Immature natural killer cell (primary cell): ENCODE measurements at places on chromosomes 7 and 10. TPM values are rescaled to one million over a fixed set of nuclear protein-coding genes. Genes with fewer than 3 reads are reported as not detected.

GRCh38 chr7:135905355-135905754, 71.8 kb downstream of the MTPN start:
- peaks cover 4% of the 10 kb centered on the region for H3K36me3 ChIP-seq
- peak overlapping the region; percentile 22 for H3K27ac ChIP-seq
- H3K4me3 ChIP-seq, result peak overlapping the region; percentile 33
- H3K4me1 ChIP-seq, result peaks cover 51% of the 10 kb centered on the region

DNA sequence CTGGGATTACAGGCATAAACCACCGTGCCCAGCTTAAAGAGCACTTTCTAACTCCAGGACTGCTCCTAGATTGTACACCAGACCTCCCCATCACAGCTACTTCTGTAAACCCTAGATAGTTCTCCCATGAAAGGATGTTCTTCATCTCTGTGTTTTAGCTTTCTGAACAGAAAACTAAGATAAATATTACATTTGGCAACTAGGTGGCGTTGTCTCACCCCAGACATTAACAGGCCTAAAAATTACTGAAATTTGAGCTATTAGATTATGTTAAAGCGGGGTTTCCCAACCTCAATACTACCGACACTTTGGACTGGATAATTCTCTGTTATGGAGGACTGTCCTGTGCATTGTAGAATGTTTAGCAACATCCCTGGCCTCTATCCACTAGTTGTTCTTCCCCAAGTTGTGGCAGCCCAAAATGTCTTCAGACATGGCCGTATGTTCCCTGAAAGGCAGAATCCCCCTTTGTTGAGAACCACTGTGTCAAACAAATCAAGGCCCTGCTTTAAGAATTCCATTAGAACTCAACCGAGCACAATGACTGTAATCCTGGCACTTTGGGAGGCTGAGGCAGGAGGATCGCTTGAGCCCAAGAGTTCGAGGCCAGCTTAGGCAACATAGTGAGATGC, 19.1 kb downstream of the ATOH7 start:
- DNase-seq, result no peak
- no peak overlapping the region for H3K4me3 ChIP-seq
- no peak overlapping the region for H3K27ac ChIP-seq
- no peaks in the 10 kb centered on the region for H3K4me1 ChIP-seq

DNA sequence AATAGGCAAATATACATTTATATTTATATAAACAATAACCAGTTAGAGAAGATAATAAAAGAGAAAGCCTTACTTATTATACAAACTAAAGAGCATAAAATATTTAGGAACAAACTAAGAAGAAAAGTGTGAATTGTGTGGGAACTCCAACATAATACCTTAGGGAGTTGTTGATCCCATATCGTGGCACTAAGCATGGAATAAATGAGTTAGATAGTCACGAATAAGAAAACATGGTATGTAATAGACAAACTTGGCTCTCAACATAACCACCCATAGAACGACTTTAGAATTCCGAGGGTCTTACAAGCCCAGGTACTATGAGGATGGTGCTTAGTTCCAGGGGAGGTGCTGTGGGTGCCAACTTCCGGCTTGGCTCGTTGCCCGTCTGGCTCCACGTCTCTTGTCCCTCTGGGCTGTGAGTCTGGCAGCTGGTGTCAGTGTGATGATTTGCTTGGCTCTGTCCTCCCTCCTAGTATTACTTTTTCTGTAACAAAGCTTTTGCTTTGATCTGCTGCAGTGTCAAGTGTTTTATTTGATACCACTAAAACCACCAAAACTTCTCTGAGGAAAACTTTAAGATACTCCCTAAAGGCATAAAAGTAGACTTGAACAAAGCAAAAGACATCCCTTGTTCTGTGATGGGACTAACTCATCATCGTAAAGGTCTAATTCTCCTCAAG, 9.5 kb upstream of the RBM20 start:
- DNase-seq, result no peak
- peaks cover 3% of the 10 kb centered on the region for H3K27me3 ChIP-seq
- no peaks in the 10 kb centered on the region for H3K36me3 ChIP-seq
- no peaks in the 10 kb centered on the region for H3K4me1 ChIP-seq
- no peak overlapping the region for H3K27ac ChIP-seq

- no peak for DNase-seq
- no peak overlapping the region for H3K27ac ChIP-seq
- no peaks in the 10 kb centered on the region for H3K27me3 ChIP-seq
- H3K4me3 ChIP-seq, result no peak overlapping the region
- no peaks in the 10 kb centered on the region for H3K36me3 ChIP-seq
- no peaks in the 10 kb centered on the region for H3K4me1 ChIP-seq
These were observed 178.4 kb upstream of the LRRTM3 start for GRCh38 chr10:66747451-66747850.

GRCh38 chr7:54722026-54722425, 37.0 kb downstream of the SEC61G start:
- H3K27me3 ChIP-seq, result peaks cover 3% of the 10 kb centered on the region
- H3K27ac ChIP-seq, result no peak overlapping the region
- no peak overlapping the region for H3K4me3 ChIP-seq
- no peaks in the 10 kb centered on the region for H3K36me3 ChIP-seq

DNA sequence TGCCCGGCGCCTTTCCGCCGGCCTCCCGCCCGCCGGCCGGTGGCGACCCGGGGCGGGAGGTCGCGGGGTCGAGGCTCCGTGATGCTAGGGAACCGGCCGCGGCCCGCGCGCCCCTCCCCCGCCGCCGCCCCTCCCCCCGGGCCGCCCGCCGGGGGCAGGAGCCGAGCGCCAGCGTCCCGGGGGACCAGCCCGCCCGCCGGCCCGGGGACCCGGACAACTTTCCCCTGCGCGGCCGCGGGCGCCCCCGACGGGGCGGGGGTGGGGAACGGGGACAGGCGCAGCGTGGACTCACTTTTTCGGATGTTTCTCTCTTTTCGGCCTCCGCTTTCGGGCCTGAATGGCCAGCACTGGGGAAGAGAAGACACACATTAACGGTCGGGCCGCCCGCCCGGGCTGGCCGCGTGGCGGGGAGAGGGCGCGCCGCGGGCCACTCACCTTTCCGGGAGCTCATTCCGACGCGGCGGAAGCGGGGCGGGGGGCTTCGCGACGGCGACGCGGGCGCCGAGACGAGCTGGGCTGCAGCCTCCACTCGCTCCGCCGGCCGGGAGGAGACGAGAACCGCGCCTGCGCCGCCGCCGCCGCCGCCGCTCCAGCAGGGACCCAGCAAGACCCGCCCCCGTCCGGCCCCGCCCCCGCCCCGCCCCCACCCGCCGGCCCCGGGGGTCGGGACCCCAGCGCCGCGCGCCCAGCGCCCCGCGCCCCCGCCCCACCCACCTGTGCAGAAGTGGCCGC, at the start of gene SRPK2:
Gene SRPK2, minus strand, starts transcription at position 566 of the 732 bp plus-strand sequence.
- H3K27ac ChIP-seq, result peak within 1 kb of the TSS; percentile 92
- H3K4me3 ChIP-seq, result peak within 1 kb of the TSS; percentile 97
- H3K36me3 ChIP-seq, result peaks cover 3% of the 10 kb centered on the region
- H3K4me1 ChIP-seq, result peaks cover 32% of the 10 kb centered on the region

TAC1 gene
- not detected for polyA plus RNA-seq

ERVW-1 gene
- not detected for polyA plus RNA-seq
